Osteocyte (in vitro differentiated cells): ENCODE measurements at places on chromosomes 7 and 10. TPM values are rescaled to one million over a fixed set of nuclear protein-coding genes. Genes with fewer than 3 reads are reported as not detected.

Gene SAMD9L
- total RNA-seq = 16.8 and 17.6 TPM in 2 replicates

Gene TMEM225B
- 1.1 and 1.6 TPM in 2 replicates for total RNA-seq

Gene MYPN
- 1.0 and 1.8 TPM in 2 replicates for total RNA-seq

Gene ZFYVE27
- total RNA-seq = 22.5 and 27.0 TPM in 2 replicates

Gene SSC4D
- 0.31 and 0.89 TPM in 2 replicates for total RNA-seq

Gene TMEM139
- total RNA-seq = not detected in 2 replicates

Gene FUOM
- total RNA-seq = 20.5 and 24.0 TPM in 2 replicates

Gene CRTAC1
- total RNA-seq = 0.16 TPM in 2 replicates

Gene PPP1R3A
- not detected in 2 replicates for total RNA-seq

Gene DYNC1I1
- 43.3 and 43.4 TPM in 2 replicates for total RNA-seq

Gene JCAD
- 7.5 and 7.7 TPM in 2 replicates for total RNA-seq

Gene TMEM273
- total RNA-seq = not detected in 2 replicates

Gene CUZD1
- total RNA-seq = 0.30 and 0.81 TPM in 2 replicates

Gene GPR146
- 1.9 and 2.8 TPM in 2 replicates for total RNA-seq
